NCI-H524 (cell line): ENCODE measurements at places on chromosomes 6 and 20.

DNA sequence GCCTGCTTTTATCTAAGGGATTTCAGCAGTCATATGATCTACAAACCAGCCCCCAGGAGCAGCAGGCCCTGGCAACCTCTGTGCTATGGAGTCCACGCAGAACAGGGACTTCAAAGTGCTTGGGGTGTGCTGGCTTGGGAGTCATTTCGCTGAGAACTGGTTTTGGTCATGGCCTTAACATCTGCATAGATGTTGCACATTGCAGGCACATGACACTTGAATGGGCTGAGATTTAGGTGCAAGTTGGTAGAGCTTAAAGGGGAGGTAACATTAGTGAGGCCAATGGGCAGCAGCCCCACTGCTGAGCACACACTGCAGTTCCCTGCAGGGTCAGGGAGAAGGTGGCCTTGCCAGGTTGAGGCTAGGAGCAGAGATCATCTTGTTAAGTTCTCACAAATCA lies 43.6 kb downstream of the RREB1 start:
- DNase-seq = no peak

DNA sequence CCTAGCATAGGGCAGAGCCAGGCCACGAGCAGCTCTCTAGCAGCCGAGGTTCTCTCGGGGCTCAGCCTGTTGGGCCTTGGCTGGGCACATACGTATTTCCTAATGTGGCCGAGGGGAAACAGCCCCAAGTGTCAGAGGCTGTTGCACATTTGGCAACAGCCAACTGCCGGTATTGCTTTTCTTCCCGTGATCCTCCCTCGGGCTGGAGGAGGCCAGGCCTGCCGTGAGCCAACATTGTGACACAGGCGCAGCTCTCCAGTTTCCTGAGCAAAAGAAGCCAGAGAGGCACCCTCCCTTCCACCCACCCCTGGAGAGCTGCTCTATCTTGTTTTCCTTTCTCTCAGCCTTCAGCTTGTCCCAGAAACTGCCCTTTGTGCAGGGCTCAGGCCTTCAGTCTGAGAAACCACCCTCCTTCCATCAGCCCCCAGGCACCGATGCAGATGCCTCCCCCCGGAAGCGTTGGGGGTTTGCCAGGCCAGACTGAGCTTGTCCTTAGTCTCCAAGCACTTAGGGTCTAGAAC lies 5.1 kb upstream of the BPI start:
- DNase-seq = no peak

DNA sequence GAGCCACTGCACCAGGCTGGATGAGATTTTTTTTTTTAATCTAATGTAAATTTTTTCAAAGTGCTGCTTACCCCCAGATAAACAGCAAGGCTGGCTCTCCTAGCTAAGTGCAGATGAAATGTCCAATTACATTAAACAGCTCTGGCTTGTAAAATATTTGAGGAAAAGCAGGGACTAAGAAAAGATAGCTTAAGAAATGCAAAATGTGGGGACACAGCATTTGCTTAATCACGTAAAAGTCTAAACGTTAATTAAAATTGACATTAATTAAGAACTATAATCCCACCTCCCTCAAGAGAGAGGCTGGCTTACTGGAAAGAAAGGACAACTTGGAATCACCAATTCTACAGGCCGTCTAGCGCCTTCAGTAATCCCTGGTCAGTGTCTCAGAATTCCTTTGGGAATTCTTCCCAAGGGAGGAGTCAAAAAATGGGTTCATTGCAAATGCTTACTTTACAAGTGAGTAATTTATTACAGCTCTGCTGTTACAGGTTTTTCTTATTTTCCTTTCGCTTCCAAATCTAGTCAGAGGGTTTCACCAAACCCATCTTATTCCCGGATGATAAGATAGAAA lies 13.6 kb upstream of the MARCKS start:
- DNase-seq = no peak

DNA sequence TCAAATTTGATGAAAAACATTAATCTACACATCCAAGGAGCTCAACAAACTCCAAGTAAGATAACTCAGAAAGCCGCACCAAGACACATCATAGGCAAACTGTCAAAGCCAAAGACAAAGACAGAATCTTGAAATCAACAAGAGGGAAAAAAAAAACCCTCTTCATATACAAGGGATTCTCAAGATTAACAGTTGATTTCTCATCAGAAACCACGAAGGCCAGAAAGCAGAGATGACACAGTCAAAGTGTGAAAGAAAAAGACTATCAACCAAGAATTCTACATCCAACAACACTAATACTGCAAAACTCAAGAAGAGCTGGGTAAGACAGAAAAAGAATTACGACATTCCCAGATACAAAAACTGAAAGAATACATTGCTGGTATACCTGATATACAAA lies 73.8 kb downstream of the CDK19 start:
- no peak for DNase-seq

DNA sequence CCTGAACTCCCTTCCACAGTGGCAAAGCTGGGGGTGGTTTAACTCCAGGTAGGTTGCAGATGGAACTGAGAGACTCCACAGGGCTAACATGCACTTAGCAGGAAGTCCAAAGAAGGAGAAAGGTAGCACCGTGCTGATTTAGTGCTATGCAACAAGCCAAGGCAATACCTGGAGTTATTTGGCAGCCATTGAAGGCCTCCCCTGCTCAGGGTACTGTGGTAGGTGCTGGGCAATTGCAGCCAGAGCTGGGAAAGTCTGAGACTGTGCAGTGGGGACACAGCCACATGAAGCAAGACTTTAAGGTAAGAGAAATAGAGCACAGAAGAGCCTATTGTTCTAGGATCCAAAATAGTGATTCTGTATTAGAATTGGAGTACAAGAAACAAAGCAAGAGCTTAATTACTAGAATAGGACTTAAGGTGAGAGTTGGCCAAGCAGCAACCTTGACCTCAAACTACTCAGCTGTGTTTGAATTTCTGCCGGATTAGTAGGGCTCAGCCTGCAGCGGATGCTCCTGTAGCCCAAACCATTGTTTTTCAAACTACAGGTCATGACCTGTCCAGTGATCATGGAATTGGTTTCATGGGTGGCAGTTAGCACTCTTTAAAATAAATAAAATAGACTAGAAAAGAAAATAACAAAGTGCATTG lies 80.8 kb upstream of the STMND1 start:
- DNase-seq = no peak

- DNase-seq = no peak
These were observed 9.3 kb downstream of the TRIM15 start for GRCh38 chr6:30172681-30173080.

GRCh38 chr6:87879132-87879861 lies 168.3 kb upstream of the SPACA1 start:
- DNase-seq = peak; percentile 94

DNA sequence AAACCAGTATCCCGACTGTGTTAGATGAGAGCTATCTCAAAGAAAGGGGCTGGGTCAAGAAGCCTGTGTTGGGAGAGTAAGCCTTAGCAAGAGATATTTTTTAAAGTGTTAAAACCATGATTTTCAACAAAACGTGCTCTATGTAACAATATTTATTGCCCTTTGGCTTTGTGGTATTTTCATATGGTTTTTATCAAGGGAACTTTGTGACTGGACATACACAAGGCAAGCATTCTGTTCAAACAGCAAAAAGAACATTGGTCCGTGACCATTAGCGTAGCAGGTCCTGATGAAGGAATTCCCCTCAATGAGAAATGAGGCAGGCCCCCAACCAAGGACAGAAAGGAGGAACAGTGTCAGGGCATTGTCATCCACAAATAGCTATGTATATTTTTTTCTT lies 222.6 kb downstream of the MYLK4 start:
- DNase-seq = no peak

DNA sequence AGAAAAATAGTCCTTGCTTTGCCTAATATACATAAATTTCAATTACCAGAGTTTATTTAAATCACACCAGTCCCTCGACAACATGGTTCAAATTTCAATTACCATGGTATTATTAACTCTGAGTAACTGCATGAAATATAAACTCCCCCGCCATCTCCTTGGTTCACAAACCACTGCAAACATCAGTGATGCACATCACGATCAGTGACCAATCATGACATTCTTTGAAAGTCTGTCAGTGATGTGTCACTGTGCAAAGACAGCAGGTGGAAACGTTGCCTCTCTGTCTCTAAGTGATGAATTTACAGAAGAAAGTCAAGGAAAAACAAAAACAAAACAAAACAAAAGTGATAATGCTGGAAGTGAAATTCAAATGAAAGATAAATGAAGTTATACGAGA lies 86.7 kb downstream of the TASP1 start:
- DNase-seq = no peak

GRCh38 chr6:27591699-27592480 lies 119.0 kb upstream of the ZNF184 start:
- DNase-seq = peak; percentile 46

DNA sequence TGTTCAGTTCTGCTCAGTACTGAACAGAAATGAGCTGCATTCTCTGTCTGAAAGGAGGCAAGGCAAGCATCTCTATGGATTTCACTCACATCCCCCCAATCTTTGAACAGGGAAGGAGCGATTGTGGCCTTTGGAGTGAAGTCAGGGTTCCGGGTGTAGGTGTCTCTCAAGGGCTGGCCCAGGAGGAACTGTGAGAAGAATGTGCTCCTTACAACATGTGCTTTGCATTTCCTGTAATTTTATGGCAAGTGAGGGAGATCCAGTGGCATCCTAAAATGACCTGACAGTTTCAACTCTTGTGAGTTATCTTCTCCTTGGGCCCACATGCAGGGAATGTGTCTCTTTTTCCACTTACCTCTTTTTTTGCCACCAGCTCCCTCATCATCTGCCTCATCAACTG lies 63.0 kb upstream of the RIN2 start:
- no peak for DNase-seq

- no peak for DNase-seq
These were observed 43.7 kb downstream of the THEMIS start for GRCh38 chr6:127857051-127857637.

- no peak for DNase-seq
These were observed 47.8 kb upstream of the NT5E start for GRCh38 chr6:85402071-85402470.

DNA sequence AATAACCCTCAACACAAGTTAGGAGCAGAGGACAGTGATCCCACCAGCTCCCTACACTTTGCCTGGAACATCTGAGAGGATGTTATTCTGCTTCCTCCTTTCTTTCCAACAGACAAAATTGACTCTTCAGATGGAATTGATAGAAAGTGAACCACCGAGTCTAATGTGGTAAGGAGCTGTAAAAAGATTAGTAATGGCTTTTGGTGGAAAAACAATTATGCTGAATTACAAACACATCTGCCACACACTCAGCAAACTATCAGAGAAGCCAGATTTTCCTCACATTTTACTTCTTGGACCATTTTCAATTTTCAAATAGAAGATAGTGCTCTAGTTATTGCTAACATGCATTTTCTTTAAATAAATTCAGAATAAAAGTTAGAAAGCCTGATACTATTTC lies 171.8 kb upstream of the COL21A1 start:
- no peak for DNase-seq

GRCh38 chr20:4894409-4894808 lies 106.9 kb downstream of the SLC23A2 start:
- DNase-seq = no peak

DNA sequence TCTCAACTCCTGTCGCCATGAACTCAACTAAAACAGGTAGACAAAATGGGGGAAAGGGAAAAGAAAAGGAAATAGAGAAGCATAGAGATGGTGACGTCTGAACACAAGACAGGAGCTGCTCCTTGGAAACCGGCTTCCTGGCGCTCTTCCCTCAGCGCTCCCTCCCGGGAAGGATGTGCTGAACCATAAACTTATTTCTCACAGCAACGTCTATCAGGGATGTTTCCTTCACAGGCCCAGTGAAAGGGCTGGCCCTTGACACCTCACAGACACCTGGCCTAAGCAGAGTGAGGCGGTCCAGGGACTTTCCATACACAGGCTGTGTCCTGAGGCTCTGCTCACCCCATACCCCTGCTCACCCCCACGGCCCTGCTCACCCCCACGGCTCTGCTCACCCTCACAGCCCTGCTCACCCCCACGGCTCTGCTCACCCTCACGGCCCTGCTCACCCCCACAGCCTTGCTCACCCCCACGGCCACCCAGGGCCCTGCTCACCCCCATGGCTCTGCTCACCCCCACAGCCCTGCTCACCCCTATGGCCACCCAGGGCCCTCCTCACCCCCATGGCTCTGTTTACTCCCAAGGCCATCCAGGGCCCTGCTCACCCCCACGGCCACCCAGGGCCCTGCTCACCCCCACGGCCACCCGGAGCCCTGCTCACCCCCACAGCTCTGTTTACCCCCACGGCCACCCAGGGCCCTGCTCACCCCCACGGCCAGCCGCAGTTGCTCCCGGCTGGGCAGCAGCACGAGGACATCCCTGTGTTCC lies 653 bp downstream of the FRMD1 start:
- no peak for DNase-seq

GRCh38 chr6:130602151-130602770 lies 224.9 kb upstream of the SMLR1 start:
- DNase-seq = no peak

- no peak for DNase-seq
These were observed 297.8 kb downstream of the ZFAND3 start for GRCh38 chr6:38117281-38117680.

DNA sequence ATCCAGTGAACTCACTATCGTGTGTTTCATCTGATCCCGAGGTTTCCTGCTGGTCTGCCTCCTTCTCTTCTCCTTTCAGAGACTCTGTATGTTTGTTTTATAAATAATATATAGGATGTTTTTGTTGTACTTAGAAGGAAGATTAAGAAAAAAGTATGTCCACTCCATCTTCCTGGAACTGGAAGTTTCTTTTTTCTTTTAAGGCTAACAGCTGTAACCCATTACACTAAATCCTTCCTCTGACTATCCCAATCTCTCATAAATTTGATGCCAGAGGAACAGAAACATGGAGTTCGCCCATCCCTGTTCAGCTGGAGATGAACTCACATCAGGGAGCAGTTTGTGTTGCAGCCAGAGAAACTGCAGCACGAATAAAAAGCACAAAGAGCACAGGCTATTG lies 20.7 kb downstream of the RIPK1 start:
- DNase-seq = no peak

- no peak for DNase-seq
These were observed 39.2 kb downstream of the MUC22 start for GRCh38 chr6:31049518-31049917.

GRCh38 chr6:150238336-150238741 lies 95.5 kb downstream of the PPP1R14C start:
- peak; percentile 59 for DNase-seq

DNA sequence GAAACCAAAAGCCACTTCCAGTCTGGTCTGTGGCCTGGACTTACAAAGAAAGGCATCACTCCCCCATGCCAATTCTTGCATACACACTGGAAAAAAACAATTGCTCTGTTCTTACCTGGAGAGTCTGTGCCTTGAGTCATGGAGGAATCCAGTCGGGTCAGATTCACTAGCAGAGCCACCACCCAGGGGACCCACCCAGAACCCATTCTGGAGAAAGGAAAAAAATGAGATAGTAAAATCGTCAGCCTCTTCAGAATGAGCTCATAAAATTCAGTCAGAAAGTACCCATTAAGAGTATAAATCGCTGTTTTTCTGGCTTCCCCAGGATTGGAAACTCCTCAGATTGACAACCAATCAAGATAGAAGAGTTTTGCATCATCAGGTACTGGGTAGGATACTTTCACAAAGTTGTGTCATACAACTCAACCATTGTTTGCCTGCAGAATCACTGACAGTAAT lies at the start of gene HLA-DOB:
Gene HLA-DOB (minus strand): TSS at position 257 of the 459 bp plus-strand sequence. CDS start 51 bp downstream, at position 206.
- DNase-seq = no peak

GRCh38 chr6:107641500-107641941 lies 151.6 kb downstream of the SOBP start:
- DNase-seq = no peak
